Colonic mucosa (tissue), 4 donors: ENCODE measurements at places on chromosomes 6 and 20.
A peak's percentile ranks its signal among the peaks of the same experiment; 100 is the strongest.

DNA sequence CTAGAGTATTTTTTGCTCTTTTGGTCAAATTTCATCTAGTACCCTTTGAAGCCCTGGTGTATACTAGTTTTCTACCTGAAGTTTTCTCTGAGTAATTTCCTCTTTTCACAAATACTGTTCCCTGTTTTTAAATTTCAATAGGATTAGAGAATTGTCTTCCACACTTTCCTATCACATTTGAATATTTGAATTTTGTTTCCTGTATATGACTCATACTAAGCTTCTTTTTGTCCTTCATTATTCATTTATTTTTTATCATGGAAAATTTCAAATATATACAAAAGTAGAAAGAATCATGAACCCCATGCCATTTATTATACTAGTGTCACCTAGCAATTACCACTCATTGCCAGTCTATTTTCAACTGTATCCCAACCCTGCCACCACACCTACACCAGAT lies 52.7 kb downstream of the LHFPL5 start:
- DNase-seq = no peak

GRCh38 chr6:138504764-138505689 lies 5.7 kb upstream of the NHSL1 start:
- peak; percentile 59 for DNase-seq

DNA sequence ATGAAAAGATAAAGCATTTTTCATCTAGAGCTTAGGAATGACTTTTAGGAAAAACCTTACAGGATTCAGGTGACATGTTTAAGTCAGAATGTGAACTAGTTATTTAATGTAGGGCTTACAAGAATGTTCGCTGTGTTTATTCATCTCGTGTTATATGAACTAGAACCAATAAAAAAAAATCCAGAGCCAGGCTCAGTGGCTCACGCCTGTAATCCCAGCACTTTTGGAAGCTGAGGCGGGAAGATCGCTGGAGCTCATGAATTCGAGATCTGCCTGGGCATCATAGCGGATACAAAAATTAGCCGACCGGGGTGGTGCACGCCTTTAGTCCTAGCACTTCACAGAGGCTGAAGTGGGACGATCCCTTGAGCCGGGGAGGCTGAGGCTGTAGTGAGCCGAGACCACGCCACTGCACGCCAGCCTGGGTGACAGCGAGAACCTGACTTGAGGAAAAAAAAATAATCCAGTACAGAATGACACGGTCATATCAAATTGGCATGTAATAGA lies 46.3 kb downstream of the OR2B2 start:
- DNase-seq = peak; percentile 58

DNA sequence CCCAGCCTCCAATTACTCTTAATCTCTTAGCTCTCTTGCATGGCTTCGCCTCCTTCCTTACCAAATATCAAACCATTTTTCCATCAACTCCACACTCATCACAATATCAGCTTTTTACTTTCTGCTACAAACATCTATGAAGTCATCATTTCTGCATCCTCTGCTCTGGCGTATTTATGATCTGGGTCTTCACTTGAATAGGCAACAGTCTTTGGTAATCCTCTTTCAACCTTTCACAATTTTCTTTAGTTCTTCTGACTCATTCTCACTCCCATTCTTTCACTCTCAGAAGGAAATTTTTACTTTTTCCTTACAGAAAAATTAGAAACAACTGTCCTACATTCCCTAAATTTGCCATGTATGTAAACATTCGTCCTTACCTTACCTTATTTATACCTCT lies 522.4 kb downstream of the HDGFL1 start:
- DNase-seq = no peak

DNA sequence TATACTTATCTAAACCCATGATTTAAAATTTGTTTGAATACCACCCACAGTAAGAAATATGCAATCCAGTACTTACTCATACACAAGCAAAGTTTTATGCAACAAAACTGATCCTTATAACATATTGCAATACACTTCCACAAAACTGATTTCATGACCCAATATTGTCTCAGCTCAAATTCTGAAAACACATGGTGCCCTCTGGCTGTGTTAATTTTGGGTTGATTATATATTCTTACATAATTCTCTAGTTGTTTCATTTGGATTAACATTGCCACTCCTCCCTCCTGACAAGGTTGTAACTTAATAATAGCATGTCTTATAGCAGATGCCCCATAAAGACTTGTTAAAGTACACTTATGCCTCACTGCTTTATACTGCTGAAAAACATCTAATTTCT lies 73.0 kb upstream of the TULP1 start:
- DNase-seq = no peak

GRCh38 chr20:40584130-40584809 lies 104.8 kb downstream of the MAFB start:
- DNase-seq = peak; percentile 38

- no peak for DNase-seq
Observed at GRCh38 chr6:34866509-34866908, 21.3 kb downstream of the TAF11 start.

DNA sequence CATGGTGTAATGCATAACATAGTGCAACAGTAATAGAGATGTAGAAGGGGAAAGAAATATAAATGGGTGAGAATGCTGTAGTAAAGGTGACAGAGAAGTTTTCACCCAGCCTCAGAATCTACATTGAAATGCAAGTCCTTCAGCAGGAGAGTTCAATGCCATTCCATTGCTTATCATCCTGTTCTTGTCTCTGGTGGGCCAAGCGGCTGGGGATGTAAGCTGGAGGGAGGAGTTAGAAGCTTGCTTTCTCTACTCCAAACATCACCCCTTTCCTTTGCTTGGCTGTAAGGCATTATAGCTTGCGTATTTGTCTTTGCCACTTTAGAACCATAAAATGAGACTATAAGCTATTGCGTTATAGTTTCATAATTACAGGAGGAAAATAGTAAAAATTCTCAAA lies 2.2 kb upstream of the FUT9 start:
- no peak for DNase-seq
